ENCODE measurements at places on chromosomes 13 and 19. TPM values are rescaled to one million over a fixed set of nuclear protein-coding genes. Genes with fewer than 3 reads are reported as not detected.

The F7 gene
- total RNA-seq = not detected

The VSIG10L gene
- 2.1 TPM for total RNA-seq

The OR7D2 gene
- not detected for total RNA-seq

The MATK gene
- not detected for total RNA-seq

The IGFL2 gene
- not detected for total RNA-seq

The CYP4F2 gene
- total RNA-seq = not detected

The KLC3 gene
- not detected for total RNA-seq

The FGF9 gene
- 0.36 TPM for total RNA-seq

The C19orf85 gene
- total RNA-seq = not detected

The ELSPBP1 gene
- total RNA-seq = not detected

The ZNF536 gene
- total RNA-seq = 6.5 TPM

The PLEKHG2 gene
- 28.8 TPM for total RNA-seq

The FAM216B gene
- total RNA-seq = not detected

The PALM gene
- 40.3 TPM for total RNA-seq

The GYS1 gene
- total RNA-seq = 11.7 TPM

The CEACAM6 gene
- total RNA-seq = not detected

The LGI4 gene
- total RNA-seq = 47.1 TPM

The NECTIN2 gene
- 39.6 TPM for total RNA-seq

The CGB8 gene
- total RNA-seq = not detected

The PINLYP gene
- 6.6 TPM for total RNA-seq

The ZNF814 gene
- 13.3 TPM for total RNA-seq

The ZNF554 gene
- total RNA-seq = 4.6 TPM

The FBXO27 gene
- 3.0 TPM for total RNA-seq

The HIF3A gene
- total RNA-seq = 310 TPM

The SLC5A5 gene
- total RNA-seq = not detected

The TNNI3 gene
- not detected for total RNA-seq

The CEACAM18 gene
- not detected for total RNA-seq

The GNA15 gene
- 0.55 TPM for total RNA-seq

The TBXA2R gene
- total RNA-seq = 3.6 TPM

The CD22 gene
- 4.8 TPM for total RNA-seq

The ZNF528 gene
- total RNA-seq = 15.5 TPM

The CCDC8 gene
- total RNA-seq = 5.8 TPM

The PSG5 gene
- not detected for total RNA-seq

The KIR2DL1 gene
- not detected for total RNA-seq

The AP1M2 gene
- 3.0 TPM for total RNA-seq

The PVR gene
- 7.8 TPM for total RNA-seq

The QPCTL gene
- total RNA-seq = 4.7 TPM

The FFAR2 gene
- 0.81 TPM for total RNA-seq

The CLDND2 gene
- not detected for total RNA-seq

The CNN2 gene
- 41.1 TPM for total RNA-seq

The DKKL1 gene
- not detected for total RNA-seq

The C19orf67 gene
- total RNA-seq = not detected

The PROZ gene
- total RNA-seq = not detected

The PRR19 gene
- total RNA-seq = not detected

The CHST8 gene
- total RNA-seq = 0.36 TPM

The CEBPA gene
- total RNA-seq = 2.9 TPM

The EEF1AKMT1 gene
- total RNA-seq = 10.7 TPM

The ICAM4 gene
- not detected for total RNA-seq

The IRGC gene
- not detected for total RNA-seq
